Type B pancreatic cell (in vitro differentiated cells): ENCODE measurements at places on chromosomes 5 and 9. TPM values are rescaled to one million over a fixed set of nuclear protein-coding genes. Genes with fewer than 3 reads are reported as not detected.

The NDST1 gene
- 96.5 and 101 TPM in 2 replicates for total RNA-seq

The RNF38 gene
- total RNA-seq = 34.7 and 39.9 TPM in 2 replicates

The EXOC3 gene
- total RNA-seq = 62.9 and 64.6 TPM in 2 replicates

The RNF183 gene
- total RNA-seq = 0.77 and 1.0 TPM in 2 replicates

The CAVIN4 gene
- total RNA-seq = 1.7 and 6.1 TPM in 2 replicates

The PCDHA13 gene
- total RNA-seq = 2.6 and 5.1 TPM in 2 replicates

The HTR1A gene
- 0.90 and 1.1 TPM in 2 replicates for total RNA-seq

The TRMO gene
- 11.3 and 13.9 TPM in 2 replicates for total RNA-seq

The FAM120AOS gene
- 42.1 and 46.7 TPM in 2 replicates for total RNA-seq

The SIT1 gene
- total RNA-seq = not detected in 2 replicates

The ENHO gene
- total RNA-seq = 0.95 and 5.5 TPM in 2 replicates

The MAMDC4 gene
- 18.4 and 29.1 TPM in 2 replicates for total RNA-seq

The OTULINL gene
- 7.1 and 11.4 TPM in 2 replicates for total RNA-seq

The CARTPT gene
- 0.34 and 0.43 TPM in 2 replicates for total RNA-seq
